ENCODE measurements at places on chromosomes 12 and 14. TPM values are rescaled to one million over a fixed set of nuclear protein-coding genes. Genes with fewer than 3 reads are reported as not detected.

- no peak for DNase-seq
Observed at GRCh38 chr12:130574402-130574801, 141.7 kb downstream of the RIMBP2 start.

DNA sequence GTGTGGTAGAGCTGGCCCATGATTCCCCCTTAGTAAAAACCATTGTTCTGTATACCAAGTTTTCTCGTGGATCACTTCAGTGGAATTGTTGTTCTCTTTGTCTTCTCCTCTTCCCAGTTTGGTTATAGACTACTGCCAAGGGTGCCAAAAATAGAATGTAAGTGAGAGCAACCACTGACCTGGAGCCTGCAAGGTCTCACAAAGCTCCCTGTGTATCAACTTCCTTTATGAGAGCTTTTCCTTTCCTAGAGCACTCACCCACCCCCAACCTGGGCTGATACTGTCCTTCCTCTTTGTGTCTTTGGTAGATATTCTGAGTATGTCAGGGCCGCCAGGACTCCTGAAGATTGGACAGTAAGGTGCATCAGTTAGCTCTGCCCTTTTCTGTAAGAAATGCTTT, 101.0 kb downstream of the SCN8A start:
- no peak for DNase-seq

GRCh38 chr12:61857968-61858367, 402.2 kb upstream of the USP15 start:
- no peak for DNase-seq

- DNase-seq: no peak
Observed at GRCh38 chr12:81974762-81975161, 215.6 kb upstream of the PPFIA2 start.

- no peak for DNase-seq
Observed at GRCh38 chr12:14307004-14307403, 58.5 kb upstream of the ATF7IP start.

GRCh38 chr14:39957987-39958386, 525.8 kb upstream of the FBXO33 start:
- DNase-seq: no peak

- no peak for DNase-seq
Observed at GRCh38 chr14:103362780-103363179, 22.4 kb upstream of the MARK3 start.

DNA sequence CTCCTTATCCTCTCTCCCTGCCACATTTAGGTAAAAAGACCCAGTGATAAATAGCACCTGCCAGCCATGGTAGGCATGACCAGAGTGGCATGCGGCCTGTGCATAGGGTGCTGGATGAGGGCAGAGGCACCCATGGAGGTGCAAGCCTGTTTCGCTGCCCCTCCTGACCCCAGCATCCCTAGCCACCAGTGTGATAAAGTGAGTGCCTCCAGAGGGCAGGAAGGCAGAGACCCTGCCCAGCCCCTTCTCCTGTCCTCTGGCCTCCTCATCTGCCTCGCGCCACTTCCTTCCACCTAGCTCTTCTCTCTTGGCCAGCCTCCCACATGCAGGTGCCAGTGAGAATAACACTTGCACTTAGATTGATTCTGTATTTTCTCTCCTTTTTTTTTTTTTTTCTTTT, 108.3 kb upstream of the FUT8 start:
- DNase-seq: no peak

DNA sequence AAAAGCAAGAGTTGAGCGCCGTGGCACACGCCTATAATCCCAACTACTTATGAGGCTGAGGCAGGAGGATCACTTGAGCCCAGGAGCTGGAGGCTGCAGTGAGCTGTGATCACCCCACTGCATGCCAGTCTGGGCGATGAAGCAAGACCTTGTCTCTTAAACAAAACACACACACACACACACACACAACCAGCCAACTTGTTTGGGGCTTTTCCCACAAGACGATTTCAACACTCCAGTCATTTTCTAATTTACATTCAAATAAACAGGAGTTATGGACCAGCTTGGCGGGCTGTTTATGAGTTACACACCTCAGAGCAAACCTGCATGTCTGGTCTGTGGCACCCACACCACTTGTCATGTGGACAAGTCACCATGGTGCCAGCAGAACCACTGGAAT, 6.7 kb downstream of the GLTP start:
- DNase-seq: no peak

DNA sequence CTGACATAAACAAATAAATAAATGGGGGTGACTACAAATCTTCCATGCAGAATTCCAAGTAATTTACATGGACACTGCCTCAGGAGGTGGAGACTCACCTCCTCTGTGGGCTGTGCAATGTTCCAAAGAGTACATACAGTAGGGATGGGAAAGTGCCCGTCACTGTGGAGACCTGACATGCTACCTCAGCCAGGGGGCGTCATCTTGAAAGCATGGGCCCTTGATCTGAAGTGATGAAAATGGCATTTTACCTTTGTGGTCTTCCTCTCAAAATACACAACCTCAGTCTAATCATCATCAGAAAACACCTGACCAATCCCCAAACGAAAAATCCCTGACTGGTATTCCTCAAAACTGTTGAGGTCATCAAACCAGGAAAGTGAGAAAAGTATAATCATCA, 48.4 kb downstream of the ANAPC7 start:
- peak; percentile 23 for DNase-seq

DNA sequence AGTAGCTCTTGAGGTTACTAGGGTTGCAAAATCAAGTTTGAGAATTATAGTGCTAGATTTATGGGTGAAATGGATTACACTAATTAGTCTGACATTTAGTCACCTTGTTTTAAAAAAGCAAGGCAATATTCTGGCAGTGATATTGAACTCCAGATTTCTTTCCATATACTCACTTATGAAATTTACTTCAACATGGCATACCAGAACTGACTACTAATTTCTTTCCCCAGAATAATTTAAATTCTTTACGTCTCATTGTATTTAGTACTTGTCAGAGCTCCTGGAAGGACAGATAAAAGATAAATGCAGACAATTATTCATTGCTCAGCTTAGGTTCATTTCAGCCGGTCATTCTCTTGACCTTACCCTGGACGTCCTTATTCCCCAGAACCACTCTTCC, 24.3 kb downstream of the EMP1 start:
- DNase-seq: no peak

GRCh38 chr12:30977537-30978349, 51.2 kb downstream of the TSPAN11 start:
- no peak for DNase-seq

DNA sequence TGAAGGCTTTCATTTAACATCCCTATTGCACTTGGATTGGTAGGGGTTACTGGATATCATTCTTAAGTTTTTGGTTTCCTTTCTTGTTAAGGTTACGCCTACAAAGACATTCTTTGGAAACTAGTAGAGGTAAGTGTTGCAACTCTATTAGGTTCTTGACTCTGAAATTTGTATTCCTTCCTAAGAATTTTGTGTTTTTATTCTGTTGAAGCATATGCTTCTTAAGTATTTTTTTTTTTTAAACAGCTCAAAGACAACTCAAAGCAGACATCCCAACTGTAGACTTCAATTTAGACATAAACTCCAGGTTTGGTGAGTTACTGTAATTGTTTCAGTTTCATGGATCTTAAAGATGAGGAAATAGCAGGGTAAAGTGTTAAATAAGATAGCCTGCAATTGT, 1.1 kb upstream of the RBMS2 start:
- DNase-seq: no peak

DNA sequence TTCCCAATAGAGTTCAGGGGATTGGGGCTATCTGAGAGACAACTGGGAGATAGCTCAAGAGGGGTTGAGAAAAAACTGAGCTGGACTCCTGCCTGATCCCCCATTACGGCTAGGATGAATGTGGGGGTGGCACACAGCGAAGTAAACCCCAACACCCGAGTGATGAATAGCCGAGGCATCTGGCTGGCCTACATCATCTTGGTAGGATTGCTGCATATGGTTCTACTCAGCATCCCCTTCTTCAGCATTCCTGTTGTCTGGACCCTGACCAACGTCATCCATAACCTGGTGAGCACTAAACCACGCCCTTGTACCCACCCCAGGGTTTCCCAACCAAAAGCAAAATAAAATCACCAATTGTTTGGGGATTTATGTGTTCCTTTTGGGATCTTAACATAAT, 1.0 kb downstream of the ORMDL2 start:
- DNase-seq: no peak

GRCh38 chr12:47034661-47035060, 44.8 kb upstream of the PCED1B start:
- DNase-seq: no peak

- no peak for DNase-seq
Observed at GRCh38 chr12:96526110-96526509, 36.7 kb downstream of the CFAP54 start.

DNA sequence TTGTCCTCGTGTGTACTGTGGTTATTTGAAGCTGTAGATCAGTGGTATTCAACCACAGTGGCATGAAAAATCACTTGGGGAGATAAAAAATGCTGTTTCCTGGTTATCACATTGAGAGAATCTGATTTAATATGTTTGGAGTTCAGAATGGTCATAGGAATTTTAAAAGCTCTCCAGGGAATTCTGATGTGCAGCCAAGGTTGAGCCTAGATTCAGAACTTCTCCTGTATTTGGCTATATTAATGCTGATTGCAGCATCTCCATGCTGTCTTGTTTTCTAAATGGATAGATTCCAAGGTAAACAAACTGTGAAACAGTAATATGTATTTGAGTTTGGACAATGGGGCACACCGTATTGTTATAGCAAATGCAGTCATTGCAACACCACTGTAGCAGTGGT, 982.2 kb upstream of the FBXO33 start:
- DNase-seq: no peak

DNA sequence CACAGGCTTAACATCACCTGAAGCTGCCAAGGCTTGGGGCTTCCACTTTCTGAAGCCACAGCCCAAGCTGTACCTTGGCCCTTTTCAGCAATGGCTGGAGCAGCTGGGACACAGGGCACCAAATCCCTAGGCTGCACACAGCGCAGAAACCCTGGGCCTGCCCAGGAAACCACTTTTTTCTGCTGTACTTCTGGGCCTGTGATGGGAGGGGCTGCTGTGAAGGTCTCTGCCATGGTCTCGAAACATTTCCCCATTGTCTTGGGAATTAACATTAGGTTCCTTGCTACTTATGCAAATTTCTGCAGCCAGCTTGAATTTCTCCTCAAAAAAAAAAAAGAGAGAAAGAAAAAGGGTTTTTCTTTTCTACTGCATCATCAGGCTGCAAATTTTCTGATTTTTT, 219.1 kb downstream of the RPL10L start:
- DNase-seq: no peak

DNA sequence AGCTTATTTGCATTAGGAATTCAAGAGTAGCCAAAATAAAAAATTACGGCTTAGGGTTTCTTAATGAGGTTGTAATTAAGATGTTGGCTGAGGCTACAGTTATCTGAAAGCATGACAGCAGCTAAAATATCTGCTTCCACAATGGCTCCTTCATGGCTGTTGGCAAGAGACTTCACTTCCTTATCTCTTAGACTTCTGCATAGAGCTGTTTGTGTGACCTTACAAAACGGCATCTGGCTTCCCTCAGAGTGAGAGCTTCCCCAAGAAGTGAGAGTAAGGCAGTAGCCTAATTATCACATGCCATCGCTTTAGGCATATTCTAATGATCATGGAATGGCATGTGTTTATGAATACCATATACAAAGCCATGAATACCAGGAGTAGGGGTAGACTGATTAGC, 57.6 kb downstream of the CCDC59 start:
- DNase-seq: no peak

DNA sequence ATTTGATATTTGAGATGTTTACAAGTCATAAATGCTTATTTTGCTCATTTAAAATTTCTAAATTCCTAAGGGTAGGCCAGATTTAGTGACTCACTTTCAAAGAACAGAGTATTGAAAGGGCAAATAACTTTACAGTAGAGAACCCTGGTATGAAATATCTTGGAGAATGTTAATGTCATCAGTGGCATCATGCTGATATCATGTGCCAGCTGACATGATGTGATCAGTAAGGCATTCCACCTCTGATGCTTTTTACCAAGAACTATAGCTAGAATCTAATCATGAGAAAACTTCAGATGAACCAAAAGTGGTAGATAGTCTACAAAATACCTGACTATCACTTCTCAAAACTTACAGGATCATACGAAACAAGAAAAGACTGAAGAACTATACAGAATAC, 2.9 kb upstream of the FLRT2 start:
- DNase-seq: no peak

DNA sequence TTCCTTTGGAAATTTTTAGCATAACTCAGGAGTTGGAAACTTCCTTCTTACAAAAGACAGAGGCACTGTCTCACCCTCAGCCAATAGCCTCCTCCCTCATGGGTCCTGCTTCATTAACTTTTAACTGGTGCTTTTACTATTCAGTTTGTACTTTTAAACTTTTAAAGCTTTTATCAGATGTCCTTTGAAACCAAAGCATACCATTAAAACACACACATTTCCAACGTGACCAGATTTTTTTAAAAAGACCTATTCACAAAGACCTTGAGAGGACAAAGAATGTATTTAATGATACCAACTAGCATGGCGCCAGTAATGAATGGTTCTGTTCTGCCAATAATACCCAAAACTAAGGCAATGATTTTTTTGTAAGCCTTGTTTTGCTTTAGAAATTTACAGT, 173.6 kb upstream of the EEA1 start:
- no peak for DNase-seq

- DNase-seq: no peak
Observed at GRCh38 chr12:92743026-92743425, 40.2 kb downstream of the PLEKHG7 start.

- DNase-seq: no peak
Observed at GRCh38 chr14:56005191-56006053, 112.8 kb upstream of the PELI2 start.

- DNase-seq: no peak
Observed at GRCh38 chr12:17371491-17372215, 718.3 kb downstream of the RERGL start.

DNA sequence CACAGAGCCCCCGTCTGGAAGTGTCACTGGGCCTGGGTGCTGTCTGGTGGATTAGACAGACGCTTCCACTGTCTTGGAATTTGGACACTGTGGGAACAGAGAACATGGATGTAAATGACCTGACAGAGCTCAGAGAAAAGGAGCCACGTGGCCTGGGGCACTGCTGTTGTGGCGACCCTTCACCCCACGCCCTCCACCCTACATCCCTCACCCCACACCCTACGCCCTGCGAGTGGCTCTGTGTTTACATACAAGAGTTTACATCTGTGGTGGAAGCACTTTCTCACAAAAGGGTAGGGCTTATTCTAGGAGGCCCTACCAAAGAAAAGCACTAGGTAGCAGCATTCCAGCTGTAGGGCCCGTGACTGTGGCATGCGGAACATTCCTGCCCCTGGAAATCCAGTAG, 47.7 kb downstream of the B4GALNT3 start:
- DNase-seq: no peak

GRCh38 chr12:114361545-114361944, 44.4 kb downstream of the TBX5 start:
- no peak for DNase-seq

GRCh38 chr12:6157482-6157881, 33.0 kb upstream of the VWF start:
- DNase-seq: no peak

The HSPA2 gene
- 2.0 TPM for total RNA-seq

The ZDHHC22 gene
- not detected for total RNA-seq

The NAP1L1 gene
- total RNA-seq: 1,176 TPM

The NUAK1 gene
- total RNA-seq: not detected

The LGR5 gene
- not detected for total RNA-seq

The PLEKHG7 gene
- total RNA-seq: not detected

The SIRT4 gene
- 1.9 TPM for total RNA-seq

The LMNTD1 gene
- total RNA-seq: not detected

The HRK gene
- not detected for total RNA-seq

The STXBP6 gene
- not detected for total RNA-seq

The IGFBP6 gene
- 1.9 TPM for total RNA-seq

The ASB2 gene
- 29.1 TPM for total RNA-seq

The MYH7 gene
- 0.04 TPM for total RNA-seq

The APOF gene
- total RNA-seq: not detected

The IL23A gene
- total RNA-seq: 20.9 TPM

The GALNT4 gene
- total RNA-seq: 5.4 TPM

The C12orf56 gene
- total RNA-seq: not detected

Data from activated naive CD8-positive, alpha-beta T cell treated with anti-CD3 and anti-CD28 coated beads for 36 hours (primary cell).